ENCODE measurements at places on chromosomes 4 and X.

DNA sequence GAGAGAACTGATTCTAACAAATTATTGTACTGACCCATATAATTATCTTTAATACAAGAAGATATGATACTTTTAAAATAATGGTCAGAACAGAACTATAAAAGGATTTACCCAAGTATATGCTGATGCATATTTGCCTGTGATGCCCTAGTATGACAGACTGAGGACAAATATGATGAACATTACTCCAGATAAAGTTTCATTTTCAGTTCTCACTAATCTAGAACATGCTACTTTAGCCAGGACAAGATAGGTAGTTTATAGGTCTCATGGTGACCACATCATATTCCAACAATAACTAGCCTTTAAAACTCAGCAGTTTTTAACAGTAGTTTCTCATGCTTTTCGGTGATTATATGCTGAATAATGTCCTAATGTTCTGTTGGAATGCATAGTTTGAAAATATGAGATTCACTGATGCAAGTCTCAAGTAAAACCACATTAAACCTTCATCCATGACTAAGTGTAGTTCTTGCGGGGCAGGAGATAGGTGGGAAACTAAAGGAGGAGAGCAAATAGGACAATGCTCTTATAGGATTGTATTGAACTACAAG lies 295.2 kb upstream of the AGA start:
- no peak overlapping the region for H3K27ac ChIP-seq
- H3K4me3 ChIP-seq = no peak overlapping the region
- H3K27me3 ChIP-seq = no peaks in the 10 kb centered on the region
- DNase-seq = no peak

DNA sequence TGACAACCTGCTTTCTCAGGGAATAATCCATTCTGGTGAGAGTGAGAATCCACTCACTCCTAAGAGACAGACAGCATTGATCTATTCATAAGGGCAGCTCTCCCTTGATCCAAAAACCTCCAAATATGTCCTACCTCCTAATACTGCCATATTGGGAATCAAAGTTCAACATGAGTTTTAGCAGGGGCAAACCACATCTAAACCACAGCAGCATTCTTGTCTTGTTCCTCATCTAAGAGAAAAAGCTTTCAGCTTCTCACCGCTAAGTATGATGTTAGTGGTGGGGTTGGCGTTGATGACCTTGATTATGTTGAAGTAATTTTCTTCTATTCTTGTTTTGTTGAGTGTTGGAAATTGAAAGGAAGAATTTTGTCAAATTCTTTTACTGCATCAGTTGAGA lies 69.6 kb downstream of the SERTM2 start:
- no peak overlapping the region for H3K4me3 ChIP-seq
- no peaks in the 10 kb centered on the region for H3K27me3 ChIP-seq
- DNase-seq = no peak
- H3K4me1 ChIP-seq = no peaks in the 10 kb centered on the region
- no peaks in the 10 kb centered on the region for H3K36me3 ChIP-seq

DNA sequence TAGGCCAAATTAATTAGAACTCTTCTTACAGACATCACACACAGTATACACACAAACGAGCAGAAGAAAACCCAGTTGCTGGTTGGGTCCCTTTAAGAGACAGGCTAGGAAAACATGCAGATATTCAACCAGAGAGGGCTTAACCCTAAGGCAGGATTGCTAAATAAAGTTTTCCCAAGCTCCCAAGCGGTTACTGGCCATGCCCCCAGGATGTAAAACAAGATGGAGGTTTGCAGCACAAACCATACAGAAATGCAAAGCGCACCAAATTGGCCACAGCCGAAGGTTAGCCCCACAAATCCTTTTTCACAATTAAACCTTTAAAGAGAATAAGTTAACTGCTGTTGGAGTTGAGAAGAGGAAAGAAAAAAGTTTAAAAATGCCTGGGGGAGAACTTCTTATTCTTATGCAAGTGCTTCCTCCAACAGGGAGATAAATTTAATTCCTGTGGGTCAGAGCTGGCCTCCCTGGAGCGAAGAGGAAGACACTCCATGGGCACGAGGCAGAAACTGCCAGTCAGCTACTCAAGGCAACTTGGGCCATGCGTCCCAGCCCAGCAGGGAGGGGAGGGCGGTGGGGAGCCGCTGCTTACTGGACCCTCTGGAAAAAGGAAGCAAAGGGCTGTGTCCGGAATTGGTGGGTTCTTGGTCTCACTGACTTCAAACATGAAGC lies 167.6 kb upstream of the ARSJ start:
- H3K27me3 ChIP-seq = no peaks in the 10 kb centered on the region
- no peak overlapping the region for H3K4me3 ChIP-seq
- no peak overlapping the region for H3K27ac ChIP-seq
- H3K36me3 ChIP-seq = no peaks in the 10 kb centered on the region

- H3K27me3 ChIP-seq = no peaks in the 10 kb centered on the region
- no peaks in the 10 kb centered on the region for H3K36me3 ChIP-seq
- H3K27ac ChIP-seq = no peak overlapping the region
- no peak overlapping the region for H3K4me3 ChIP-seq
- no peaks in the 10 kb centered on the region for H3K4me1 ChIP-seq
These were observed 601.4 kb downstream of the KCNIP4 start for GRCh38 chr4:21347142-21347541.

GRCh38 chr4:26028793-26029567 lies 115.0 kb downstream of the SMIM20 start:
- DNase-seq = no peak
- peaks cover 14% of the 10 kb centered on the region for H3K27me3 ChIP-seq
- no peak overlapping the region for H3K4me3 ChIP-seq
- no peak overlapping the region for H3K27ac ChIP-seq
- no peaks in the 10 kb centered on the region for H3K36me3 ChIP-seq

- H3K27ac ChIP-seq = no peak overlapping the region
- H3K4me1 ChIP-seq = peaks cover 35% of the 10 kb centered on the region
- no peak overlapping the region for H3K4me3 ChIP-seq
- DNase-seq = no peak
These were observed 53.4 kb downstream of the IRF2 start for GRCh38 chr4:184420881-184421416.

- H3K27me3 ChIP-seq = no peaks in the 10 kb centered on the region
- no peak for DNase-seq
- peaks cover 11% of the 10 kb centered on the region for H3K4me1 ChIP-seq
- H3K4me3 ChIP-seq = no peak overlapping the region
These were observed 1.9 kb downstream of the GK start for GRCh38 chrX:30654989-30655607.

DNA sequence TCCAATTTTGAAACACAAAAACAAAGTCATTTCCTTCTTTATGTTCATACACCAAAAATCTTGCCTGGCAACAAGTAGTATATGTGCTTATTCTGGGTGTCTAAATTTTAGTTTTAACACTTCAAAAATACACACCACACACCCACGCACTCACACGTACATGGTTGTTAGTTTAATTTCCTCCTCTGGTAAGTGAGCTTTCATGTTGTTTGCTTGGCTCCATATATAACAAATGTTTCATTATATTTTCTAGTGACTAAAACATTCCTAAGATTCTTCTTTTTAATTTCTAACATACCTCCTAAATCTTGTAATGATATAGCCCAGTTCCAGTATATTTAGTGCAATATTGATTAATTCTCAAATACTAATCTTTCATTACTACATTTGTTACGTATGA lies 80.9 kb downstream of the PRDM5 start:
- DNase-seq = no peak
- H3K27ac ChIP-seq = no peak overlapping the region

- no peak for DNase-seq
- H3K4me1 ChIP-seq = no peaks in the 10 kb centered on the region
- no peak overlapping the region for H3K4me3 ChIP-seq
These were observed 490.6 kb upstream of the HS3ST1 start for GRCh38 chr4:11919316-11919715.

GRCh38 chr4:46032056-46032455 lies 91.8 kb downstream of the GABRG1 start:
- no peaks in the 10 kb centered on the region for H3K4me1 ChIP-seq
- no peaks in the 10 kb centered on the region for H3K27me3 ChIP-seq
- H3K27ac ChIP-seq = no peak overlapping the region
- no peaks in the 10 kb centered on the region for H3K36me3 ChIP-seq
- no peak for DNase-seq

All from keratinocyte (primary cell).